Stimulated activated CD8-positive, alpha-beta memory T cell treated with anti-CD3 and anti-CD28 coated beads, Interleukin-4, amount 100 ng/mL, for 24 hours (primary cell): ENCODE measurements at places on chromosomes 16 and 17.

DNA sequence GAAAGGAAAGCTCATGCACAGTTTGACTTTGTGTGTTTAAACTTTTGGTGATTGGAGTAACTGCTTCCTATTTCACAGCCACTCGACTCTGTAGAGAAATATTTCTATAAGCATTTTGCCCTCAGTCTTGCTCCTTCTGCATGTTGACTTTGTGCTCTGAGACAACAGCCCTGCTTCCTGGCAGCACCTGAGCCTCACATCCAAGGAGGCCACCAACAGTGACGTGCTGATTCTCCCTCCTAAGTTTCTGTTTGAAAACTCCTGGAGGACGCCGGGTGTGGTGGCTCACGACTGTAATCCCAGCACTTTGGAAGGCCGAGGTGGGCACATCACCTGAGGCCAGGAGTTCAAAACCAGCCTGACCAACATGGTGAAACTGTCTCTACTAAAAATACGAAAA lies 23.9 kb upstream of the WSB1 start:
- no peak for DNase-seq

GRCh38 chr17:43468691-43469139 lies 15.1 kb upstream of the DHX8 start:
- no peak for DNase-seq

DNA sequence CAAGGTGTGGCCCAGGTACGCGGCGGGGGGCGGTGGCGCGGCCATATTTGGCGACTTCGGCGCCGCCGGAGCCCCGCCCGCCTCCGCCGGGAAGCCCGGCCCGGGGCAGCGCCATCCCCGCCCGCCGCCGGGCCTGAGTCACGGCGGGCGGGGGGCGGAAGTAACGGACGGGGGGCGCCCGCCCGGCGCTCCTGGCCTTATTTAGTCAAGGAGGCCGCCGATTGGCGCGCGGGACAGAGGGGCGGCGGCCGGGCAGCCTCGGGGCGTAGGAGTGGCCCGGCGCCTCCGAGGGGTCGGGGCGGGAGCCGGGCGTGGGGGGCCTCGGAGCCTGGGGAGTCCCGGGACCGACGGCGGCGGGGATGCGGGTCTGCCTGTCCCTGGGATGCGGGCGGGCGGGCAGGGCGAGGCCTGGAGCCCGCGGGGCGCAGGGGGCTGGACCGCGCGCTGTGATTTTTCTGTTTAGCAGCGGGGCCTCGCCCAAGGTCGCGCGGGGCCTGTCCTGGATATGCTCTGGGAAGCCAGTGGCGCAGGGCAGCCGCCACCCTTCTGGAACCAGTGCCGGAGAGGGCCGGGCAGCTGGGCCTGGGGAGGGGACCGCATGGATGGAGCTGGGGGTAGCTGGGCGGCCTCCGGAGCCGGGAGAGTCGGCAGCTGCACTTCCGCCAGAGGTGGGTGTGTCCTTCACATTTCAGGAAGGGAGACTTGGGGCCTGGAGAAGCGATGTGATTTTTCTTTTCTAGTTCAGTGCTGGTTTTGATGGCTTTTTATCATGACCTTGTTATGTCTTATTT lies 2.3 kb upstream of the ACTG1 start:
- peak; percentile 62 for DNase-seq

GRCh38 chr17:48577946-48578615 lies at the start of gene HOXB4:
Gene HOXB4, minus strand, starts transcription at chr17:48578350. Its CDS starts 31 bp downstream, at chr17:48578319.
- peak; percentile 56 for DNase-seq

- DNase-seq: no peak
Measured at GRCh38 chr17:34009912-34010311, 245.2 kb upstream of the CCL2 start.

GRCh38 chr17:72761431-72761830 lies 331.1 kb downstream of the SLC39A11 start:
- DNase-seq: no peak

GRCh38 chr17:74433421-74434121 lies 1.7 kb downstream of the GPRC5C start:
- DNase-seq: no peak

DNA sequence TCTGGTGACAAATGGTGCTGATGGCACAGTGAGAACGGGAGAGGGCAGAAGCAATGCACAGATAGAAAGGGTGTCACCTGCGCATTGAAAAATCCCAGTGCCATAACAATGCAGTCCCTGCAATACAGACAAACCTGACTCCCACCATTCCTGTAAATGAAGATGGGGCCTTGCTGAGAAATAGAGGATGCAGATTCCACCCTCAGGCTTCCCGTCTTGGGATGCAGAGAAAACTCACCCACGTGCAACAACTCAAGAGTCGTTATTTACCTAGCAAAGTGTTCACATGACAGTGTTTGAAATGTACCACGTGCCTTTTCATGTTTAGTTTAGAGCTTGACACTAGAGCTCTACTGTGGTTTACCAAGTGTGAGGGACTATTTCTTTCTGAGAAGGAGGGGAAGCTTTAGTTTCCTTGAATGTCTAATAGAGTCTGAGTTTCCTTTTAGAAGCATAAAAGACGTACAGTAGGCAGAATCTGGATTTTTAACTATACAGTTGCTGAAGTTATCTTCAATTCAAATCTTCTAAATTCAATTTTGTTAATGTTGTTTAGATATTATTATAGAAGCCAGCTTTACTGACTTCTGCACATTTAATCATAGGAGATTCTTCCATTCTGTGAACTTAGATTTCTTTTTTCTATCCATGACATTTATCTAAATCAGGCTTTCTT lies 35.6 kb downstream of the WWOX start:
- no peak for DNase-seq

GRCh38 chr17:49687878-49688491 lies 10.1 kb upstream of the SPOP start:
- no peak for DNase-seq

DNA sequence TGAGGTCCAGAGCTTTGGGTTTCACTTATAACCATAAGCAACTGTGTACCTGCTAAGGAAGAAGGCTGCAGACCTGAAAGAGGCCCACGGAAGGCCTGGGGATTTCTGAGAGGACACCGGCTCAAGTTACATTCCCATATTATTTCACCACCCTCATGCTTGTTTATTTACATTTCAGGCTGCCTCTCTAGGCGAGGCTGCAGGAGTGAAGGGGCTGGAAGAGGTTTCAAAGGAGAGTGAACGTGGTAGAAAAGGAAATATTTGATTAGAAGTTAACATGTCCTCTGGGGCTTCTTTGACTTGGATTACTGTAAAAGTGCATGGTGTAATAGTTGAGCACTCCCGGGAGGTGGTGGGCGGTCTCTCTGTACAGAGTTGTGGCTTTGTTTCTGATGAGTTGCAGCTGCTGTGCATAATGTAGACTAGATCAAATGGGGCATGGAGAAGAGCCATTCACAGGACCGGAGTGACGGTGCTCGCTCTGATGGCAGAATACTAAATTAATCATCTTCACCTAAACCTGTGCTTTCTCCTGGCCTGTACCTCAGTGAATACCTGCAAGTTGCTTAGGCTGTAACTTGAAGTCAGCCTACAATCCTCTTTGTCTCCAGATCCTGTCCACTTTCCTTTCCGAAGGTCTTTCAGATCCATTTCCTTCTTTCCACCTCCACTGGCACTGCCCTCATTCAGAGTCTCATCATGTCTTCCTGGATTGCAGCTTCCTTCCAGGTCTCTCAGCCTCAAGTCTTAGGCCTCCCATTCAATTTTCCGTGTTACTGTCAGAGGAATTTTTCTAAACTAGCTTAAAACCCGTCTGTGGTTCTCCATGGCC lies 1.9 kb upstream of the CPD start:
- peak; percentile 42 for DNase-seq

GRCh38 chr16:66936462-66936861 lies 1.1 kb downstream of the CES2 start:
- no peak for DNase-seq

- DNase-seq: no peak
Measured at GRCh38 chr16:68781784-68782183, 44.7 kb downstream of the CDH1 start.

DNA sequence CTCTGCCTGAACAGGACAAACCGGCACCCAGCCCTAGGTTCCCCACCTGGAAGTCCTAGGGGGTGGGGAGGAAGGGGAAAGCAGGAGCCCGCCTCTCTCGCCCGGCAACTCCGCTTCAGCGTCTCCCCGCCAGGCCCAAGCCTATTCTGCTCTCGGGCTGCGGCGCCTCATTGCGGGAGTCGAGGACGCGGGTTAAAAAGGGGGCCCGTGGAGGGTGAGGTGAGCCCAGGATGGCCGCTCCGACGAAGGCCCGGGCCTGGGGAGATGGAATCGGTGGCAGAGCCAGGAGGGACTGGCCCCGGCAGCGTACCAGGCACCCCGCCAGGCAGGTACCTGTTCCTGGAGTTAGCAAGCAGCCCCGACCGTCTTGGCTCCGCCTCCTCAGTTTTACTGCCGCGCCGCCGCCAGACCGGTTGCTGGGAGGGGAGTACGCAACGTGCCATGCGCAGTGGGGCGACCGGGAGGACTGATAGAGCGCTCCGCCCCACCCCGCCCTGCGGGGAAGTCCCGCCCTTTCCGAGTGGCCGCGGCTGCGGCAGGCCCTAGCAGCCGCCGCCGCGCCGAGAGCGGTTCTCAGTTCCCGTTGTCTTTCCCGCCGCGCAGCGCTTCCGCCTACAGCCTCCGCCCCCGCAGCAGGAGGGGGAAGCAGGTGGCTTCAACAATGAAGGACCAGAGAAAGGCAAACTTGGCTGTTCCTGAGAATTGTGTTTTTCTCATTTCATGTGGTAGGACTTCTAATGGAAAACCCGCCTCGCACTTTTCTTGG lies at the start of gene STRADA:
Gene STRADA, minus strand, starts transcription at position 392 of the 766 bp plus-strand sequence. CDS start 13,430 bp downstream, outside the sequence.
- DNase-seq: peak; percentile 99

DNA sequence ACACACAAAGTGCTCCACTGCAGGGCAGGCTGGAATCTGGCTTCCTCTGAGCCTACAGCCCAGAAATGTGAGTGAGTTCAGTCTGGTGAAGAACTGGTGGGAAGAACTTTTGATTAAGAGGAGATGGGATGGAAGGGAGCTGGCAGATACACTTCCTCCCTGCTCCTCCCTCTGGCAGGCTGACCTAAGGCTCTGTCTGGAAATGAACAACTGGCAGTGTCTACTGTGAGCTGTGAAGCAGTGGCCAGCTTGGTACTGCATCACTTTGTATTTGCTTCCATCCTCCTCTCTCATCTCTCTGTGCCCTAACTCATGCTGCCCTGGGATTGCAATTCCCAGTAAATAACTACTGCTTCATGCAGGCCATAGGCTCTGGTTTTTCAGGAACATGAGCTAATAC lies 45.6 kb downstream of the MAF start:
- no peak for DNase-seq

DNA sequence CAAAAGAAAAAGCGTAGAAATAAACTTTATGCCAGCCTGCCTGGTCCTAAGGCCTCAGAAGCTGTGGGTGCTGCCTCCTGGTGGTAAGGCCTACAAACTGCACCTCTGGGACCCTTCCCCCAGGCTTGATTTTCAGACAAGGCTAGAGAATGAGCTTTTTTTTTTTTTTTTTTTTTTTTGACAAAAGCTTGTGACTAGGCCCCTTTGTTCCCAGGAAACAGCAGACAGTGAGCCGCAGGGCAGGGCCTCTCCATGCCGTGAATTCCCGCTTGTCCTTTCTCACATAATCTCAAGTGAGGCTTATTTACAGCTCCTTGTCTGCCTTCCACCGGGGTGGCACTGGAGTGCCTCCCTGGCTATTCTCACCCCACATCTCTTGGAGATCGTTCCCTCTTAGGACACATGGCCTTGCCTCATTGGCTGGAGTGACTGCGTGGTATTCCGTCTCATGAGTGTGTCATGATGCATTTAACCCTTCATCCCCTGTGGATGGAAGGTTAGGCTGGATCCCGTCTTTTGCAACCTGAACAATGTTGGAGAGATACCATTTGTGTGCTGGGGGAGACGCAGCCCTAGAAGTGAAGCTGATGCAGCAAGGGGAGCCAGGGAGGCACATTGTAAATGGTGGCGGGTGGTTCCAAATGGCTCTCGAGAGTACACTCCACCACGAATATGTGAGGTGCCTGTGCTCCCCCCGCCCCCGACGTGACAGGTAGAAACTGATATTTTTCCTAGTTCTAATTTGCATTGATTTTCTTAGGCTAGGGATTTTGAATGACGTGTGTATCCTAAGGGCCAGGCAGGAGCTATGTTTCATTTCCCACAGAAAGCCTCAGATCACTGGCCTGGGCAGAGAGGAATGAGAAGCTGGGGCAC lies 49.6 kb downstream of the USP22 start:
- peak; percentile 33 for DNase-seq

GRCh38 chr17:40242774-40243173 lies 23.7 kb downstream of the WIPF2 start:
- no peak for DNase-seq

DNA sequence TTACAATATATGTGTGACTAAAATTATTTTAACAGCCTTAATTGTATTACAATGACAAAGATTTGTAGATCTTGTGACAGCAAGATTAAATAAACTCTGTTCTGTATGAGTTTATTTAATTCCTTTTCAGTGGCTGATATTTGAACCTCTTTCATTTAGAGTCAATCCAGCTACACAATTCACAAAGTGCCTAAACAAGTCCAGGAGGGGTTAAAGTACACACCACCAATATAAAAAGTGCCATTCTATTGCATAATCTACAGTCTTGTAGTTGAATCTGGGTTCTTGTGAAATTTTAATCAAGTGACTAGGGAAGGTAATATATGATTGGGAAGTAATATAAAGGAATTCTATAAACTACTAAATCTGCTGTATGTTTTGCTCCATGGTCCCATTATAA lies 3.9 kb upstream of the NFAT5 start:
- no peak for DNase-seq

DNA sequence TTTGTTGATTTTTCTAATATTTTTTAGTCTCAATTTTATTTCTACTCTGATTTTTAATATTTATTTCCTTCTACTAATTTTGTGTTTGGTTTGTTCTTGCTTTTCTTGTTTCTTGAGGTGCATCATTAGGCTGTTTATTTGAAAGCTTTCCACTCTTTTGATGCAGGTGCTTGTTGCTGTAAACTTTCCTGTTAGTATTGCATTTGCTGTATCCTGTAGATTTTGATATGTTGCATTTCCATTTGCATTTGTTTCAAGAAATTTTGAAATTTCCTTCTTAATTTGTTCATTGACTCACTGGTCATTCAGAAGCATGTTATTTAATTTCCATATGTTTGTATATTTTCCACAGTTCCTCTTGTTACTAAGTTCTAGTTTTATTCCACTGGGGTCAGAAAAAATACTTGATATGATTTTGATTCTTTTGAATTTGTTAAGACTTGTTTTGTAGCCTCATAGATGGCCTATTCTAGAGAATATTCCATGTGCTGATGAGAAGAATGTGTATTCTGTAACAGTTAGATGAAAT lies 43.1 kb upstream of the NACA2 start:
- DNase-seq: no peak

GRCh38 chr16:11557801-11558200 lies 28.9 kb downstream of the LITAF start:
- no peak for DNase-seq

DNA sequence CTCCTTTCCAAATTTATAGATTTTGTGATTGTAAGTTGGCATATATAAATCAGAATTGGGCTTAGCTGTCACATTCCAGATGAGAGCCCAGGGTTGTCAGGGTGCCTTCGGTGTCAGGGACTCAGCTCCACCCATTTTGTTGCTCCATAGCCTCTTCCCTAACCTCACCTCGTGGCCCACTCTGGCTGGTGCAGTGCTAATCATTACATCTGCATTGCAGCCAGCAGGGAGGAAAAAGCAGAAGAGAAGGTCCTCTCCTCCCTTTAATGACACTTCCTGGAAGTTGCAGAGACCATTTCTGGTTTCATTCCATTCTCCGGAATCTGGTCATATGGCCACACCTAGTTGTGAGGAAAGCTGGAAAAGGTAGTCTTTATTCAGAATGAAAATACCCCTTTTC lies 113.3 kb downstream of the CCT6B start:
- no peak for DNase-seq
